Right lobe of liver (tissue), 6 donors: ENCODE measurements at places on chromosomes 6 and 20. TPM values are rescaled to one million over a fixed set of nuclear protein-coding genes. Genes with fewer than 3 reads are reported as not detected.

Gene C4A
- total RNA-seq = 1,583 TPM

Gene AGER
- total RNA-seq = 2.1 TPM

- no peaks in the 10 kb centered on the region for H3K36me3 ChIP-seq
- H3K4me3 ChIP-seq = no peak overlapping the region
Observed at GRCh38 chr20:56945057-56945456, 316.0 kb downstream of the TFAP2C start.

DNA sequence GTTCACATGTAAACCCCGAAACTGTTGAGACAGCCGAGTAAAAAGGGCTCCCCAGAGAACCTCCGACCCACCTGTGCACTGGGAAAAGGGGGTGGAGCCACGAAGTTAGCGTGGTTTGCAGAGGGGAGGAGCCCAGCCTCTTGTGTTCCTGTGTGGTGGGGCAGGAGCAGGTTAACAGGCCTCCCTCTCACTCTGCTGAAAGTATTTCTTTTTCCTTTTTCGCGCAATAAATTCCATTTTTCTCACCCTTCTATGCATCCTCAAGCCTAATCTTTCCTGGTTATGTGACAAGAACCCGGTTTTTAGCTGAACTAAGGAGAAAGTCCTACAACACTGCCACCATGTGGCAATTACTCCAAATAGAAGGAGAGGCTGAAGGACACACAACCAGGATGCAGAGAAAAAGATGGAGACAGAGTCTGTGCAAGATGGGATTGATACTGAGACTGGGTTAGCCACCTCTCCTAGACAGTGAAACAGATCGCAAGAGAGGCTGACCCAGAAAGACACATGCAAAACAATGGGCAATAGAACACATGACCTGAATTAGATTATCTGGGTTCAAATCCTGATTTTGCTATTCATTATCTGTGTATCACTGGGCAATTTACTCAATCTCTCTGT is 168.7 kb upstream of the PRSS16 start:
- peak; percentile 50 for DNase-seq
- H3K27me3 ChIP-seq = no peaks in the 10 kb centered on the region
- H3K4me1 ChIP-seq = no peaks in the 10 kb centered on the region
- H3K36me3 ChIP-seq = no peaks in the 10 kb centered on the region

DNA sequence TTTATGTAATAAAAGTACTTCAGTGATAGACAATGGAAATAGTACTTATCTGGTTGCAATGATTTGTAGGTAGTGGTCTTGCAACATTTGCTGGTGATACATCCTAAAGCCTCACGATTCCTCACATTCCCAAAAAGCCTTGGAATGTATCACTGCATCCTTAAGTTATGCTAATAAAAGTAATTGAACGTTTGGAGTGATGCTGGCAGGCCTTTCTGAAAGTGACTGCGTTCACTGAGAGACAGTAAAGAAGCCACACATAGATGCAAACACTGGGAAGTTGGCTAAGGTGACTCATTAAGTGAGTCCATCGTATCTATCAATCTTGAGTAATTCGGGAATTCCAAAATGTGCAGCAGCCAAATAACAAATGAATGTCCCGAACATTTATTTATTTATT is 444.1 kb upstream of the SOX4 start:
- DNase-seq = no peak
- no peak overlapping the region for H3K4me3 ChIP-seq
- H3K27ac ChIP-seq = no peak overlapping the region
- H3K4me1 ChIP-seq = no peaks in the 10 kb centered on the region

DNA sequence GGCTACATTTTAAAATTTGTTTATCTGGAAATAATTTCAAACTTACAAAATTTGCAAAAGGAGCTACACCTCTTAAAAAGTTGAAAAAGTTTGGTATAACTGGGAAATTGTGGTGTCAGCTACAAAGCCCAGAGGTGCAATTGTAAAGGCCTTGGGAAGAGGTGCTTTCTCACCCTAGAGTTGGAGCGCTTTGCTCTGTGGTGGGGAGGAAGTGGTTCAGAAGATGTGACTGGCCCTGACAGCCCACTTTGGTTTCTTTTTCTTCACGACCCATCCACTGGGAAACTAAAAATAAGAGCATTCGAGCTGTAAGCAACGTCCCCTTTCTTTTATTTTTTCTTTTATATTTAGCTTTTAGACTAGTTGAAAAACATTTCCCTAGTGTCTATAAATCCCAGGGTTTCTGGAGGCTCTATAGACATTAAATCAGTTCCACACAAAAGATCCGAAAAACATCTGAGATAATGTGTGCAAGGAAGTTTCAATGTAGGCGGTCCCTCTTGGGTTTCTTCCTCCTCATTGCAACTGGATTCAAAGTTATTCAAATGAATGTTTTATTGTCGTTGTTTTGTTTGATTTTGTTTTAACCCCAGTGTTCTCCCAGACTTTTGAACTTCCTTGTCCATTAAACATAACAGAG is 397.8 kb downstream of the KIF16B start:
- H3K27ac ChIP-seq = no peak overlapping the region
- no peak for DNase-seq
- no peaks in the 10 kb centered on the region for H3K36me3 ChIP-seq
- H3K27me3 ChIP-seq = no peaks in the 10 kb centered on the region
- H3K4me1 ChIP-seq = no peaks in the 10 kb centered on the region
- H3K4me3 ChIP-seq = no peak overlapping the region

DNA sequence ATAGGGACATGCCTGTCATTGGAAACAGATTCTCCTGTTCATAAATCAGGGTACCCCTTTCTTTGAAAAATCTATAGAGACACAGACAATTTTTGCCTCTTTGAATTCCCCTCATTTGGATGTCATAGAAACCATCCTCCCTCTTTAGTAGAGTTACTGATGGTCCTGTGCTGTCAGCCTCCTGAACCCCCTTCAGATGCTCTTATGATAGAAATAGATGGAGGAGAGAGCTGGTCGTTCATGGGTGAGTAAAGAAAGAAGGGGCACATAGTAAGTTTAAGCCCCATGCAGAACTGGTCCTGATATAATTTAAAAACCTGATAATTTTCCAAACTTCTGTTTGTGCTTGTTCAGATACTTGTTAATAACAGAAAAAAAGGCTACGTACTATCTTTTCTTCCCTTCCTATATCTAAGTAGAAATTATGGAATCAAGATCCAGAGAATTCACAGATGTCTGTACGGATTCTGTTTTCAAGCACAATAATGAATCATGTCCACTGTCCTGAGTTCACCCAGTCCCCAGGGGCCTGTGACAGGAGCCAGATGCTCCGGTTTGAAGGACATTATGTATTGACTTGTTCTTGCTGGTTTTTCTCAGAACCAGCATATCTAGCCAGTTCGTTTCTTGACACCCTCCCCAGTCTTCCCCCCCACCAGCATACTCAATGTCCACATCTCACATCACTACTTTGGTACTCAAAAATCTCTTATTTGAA is 78.1 kb downstream of the NCOA7 start:
- no peak overlapping the region for H3K4me3 ChIP-seq
- DNase-seq = no peak
- no peaks in the 10 kb centered on the region for H3K4me1 ChIP-seq

- H3K36me3 ChIP-seq = no peaks in the 10 kb centered on the region
- H3K27ac ChIP-seq = no peak overlapping the region
- H3K4me3 ChIP-seq = no peak overlapping the region
Observed at GRCh38 chr6:15284743-15285142, 38.9 kb downstream of the JARID2 start.

- H3K4me3 ChIP-seq = no peak overlapping the region
- DNase-seq = no peak
- no peaks in the 10 kb centered on the region for H3K4me1 ChIP-seq
- no peak overlapping the region for H3K27ac ChIP-seq
- H3K27me3 ChIP-seq = no peaks in the 10 kb centered on the region
- H3K36me3 ChIP-seq = no peaks in the 10 kb centered on the region
Observed at GRCh38 chr6:34568341-34569201, 12.4 kb upstream of the SPDEF start.

- H3K27ac ChIP-seq = no peak overlapping the region
- peaks cover 12% of the 10 kb centered on the region for H3K4me1 ChIP-seq
- no peaks in the 10 kb centered on the region for H3K36me3 ChIP-seq
- DNase-seq = no peak
Observed at GRCh38 chr6:130810307-130811030, 16.7 kb upstream of the SMLR1 start.

DNA sequence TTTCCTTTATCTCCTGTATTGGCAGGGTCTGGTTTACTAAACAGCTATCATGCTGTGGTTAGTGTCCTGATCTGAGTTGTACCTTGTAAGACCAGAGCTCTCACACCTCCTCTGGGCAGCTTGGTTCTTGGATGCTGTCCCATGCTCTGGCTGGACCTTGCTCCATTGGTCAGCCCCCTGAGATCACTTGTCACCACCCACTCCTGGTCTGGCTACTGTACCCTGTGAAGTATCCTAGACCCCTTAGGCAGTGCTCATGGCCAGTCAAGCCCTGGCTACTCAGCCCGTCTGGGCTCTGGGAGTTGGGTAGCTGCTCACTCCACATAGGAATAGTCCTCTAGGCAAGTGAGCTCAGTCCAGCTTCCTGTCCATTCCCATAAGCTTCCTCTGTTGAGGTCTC is 31.1 kb downstream of the ADGRF4 start:
- H3K4me3 ChIP-seq = no peak overlapping the region
- H3K27ac ChIP-seq = no peak overlapping the region
- no peaks in the 10 kb centered on the region for H3K36me3 ChIP-seq
